GM12878 (cell line): ENCODE measurements at places on chromosomes 11 and 22. TPM values are rescaled to one million over a fixed set of nuclear protein-coding genes. Genes with fewer than 3 reads are reported as not detected.
A peak's percentile ranks its signal among the peaks of the same experiment; 100 is the strongest.

Gene SEPTIN5
- polyA plus RNA-seq, result 0.07 TPM in 1 of 2 replicates, not detected in the other

Gene C1QTNF4
- not detected in 2 replicates for polyA plus RNA-seq

Gene NCR3LG1
- not detected in 2 replicates for polyA plus RNA-seq

Gene KCNJ11
- not detected in 2 replicates for polyA plus RNA-seq

Gene SORL1
- 54.4 and 59.9 TPM in 2 replicates for polyA plus RNA-seq

Gene SNX32
- 0.71 and 1.5 TPM in 2 replicates for polyA plus RNA-seq

Gene PHLDA2
- not detected in 2 replicates for polyA plus RNA-seq

DNA sequence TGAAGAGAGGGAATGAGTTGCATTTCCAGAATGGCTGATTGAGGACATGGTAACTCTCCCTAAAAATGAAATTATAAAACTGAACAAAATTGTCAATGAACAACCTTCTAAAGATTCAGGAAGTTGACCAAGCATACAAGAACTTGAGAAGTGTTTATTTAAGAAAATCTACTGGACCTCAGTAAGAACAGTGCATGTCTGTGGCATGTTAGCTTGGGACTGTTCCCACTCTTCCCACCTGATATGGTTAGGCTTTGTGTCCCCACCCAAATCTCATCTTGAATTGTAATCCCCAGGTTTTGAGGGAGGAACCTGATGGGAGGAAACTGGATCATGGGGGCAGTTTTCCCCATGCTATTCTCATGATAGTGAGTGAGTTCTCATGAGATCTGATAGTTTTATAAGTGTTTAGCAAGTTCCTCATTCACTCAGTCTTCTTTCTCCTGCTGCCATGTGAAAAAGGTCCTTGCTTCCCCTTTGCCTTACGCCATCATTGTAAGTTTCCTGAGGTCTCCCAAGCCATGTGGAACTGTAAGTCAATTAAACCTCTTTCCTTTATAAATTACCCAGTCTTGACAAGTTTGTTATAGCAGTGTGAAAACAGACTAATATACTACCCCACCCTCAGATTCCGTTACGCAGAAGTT is 15.4 kb downstream of the MS4A13 start:
- no peak for DNase-seq
- H3K4me3 ChIP-seq, result no peak overlapping the region
- H3K27me3 ChIP-seq, result no peaks in the 10 kb centered on the region
- no peaks in the 10 kb centered on the region for H3K36me3 ChIP-seq
- H3K27ac ChIP-seq, result no peak overlapping the region

GRCh38 chr11:123532131-123532530 is 102.1 kb downstream of the GRAMD1B start:
- H3K36me3 ChIP-seq, result no peaks in the 10 kb centered on the region
- no peak overlapping the region for H3K4me3 ChIP-seq
- DNase-seq, result no peak
- H3K27me3 ChIP-seq, result no peaks in the 10 kb centered on the region

GRCh38 chr22:46569055-46569847 is 31.8 kb upstream of the CELSR1 start:
- H3K36me3 ChIP-seq, result no peaks in the 10 kb centered on the region
- no peak for DNase-seq
- H3K4me3 ChIP-seq, result no peak overlapping the region
- no peaks in the 10 kb centered on the region for H3K4me1 ChIP-seq

DNA sequence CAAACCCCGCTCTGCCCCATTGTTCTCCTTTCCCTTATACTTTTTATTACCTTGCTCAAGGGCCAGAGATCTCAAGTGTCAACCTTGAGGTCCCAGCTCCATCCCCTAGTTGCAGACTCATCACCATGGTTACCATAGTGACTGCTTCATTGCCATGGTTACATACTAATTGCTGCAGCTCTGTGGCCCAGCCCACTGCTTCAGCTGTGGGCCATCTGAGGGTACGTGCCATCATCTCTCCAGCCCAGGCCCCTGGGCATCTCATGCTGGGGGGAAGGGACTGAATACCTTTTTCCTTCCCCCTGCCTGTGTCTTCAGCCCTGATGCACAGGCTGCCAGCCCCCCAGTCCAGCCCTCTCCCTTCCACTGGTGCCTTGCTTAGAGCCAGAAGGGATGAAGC is 22.2 kb downstream of the TREH start:
- H3K4me1 ChIP-seq, result no peaks in the 10 kb centered on the region
- no peaks in the 10 kb centered on the region for H3K36me3 ChIP-seq
- no peak for DNase-seq
- no peak overlapping the region for H3K4me3 ChIP-seq
- no peak overlapping the region for H3K27ac ChIP-seq

- no peaks in the 10 kb centered on the region for H3K27me3 ChIP-seq
- no peaks in the 10 kb centered on the region for H3K4me1 ChIP-seq
- DNase-seq, result no peak
- H3K27ac ChIP-seq, result no peak overlapping the region
- no peak overlapping the region for H3K4me3 ChIP-seq
- no peaks in the 10 kb centered on the region for H3K36me3 ChIP-seq
Measured at GRCh38 chr11:28231475-28231874, 123.3 kb downstream of the METTL15 start.

DNA sequence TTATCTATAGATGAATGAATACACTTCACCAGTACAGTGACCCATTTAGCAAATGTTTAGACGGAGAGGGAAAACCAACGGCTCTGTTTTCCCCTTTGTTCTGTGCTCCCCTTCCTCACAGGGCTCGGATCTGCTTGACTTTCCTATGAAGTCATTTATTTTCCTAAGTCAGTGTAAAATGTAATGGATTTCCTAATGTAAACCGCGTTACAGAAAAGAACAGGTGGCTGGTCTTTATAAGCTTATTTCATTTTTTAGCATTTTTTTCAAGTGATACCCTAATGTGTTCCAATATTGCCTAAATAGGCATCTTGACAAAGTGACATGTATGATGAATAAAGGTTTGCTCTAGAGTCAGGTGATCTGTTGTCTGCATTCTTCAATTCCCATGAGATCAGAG is 207.5 kb downstream of the PGR start:
- DNase-seq, result no peak
- no peak overlapping the region for H3K4me3 ChIP-seq
- no peaks in the 10 kb centered on the region for H3K36me3 ChIP-seq

DNA sequence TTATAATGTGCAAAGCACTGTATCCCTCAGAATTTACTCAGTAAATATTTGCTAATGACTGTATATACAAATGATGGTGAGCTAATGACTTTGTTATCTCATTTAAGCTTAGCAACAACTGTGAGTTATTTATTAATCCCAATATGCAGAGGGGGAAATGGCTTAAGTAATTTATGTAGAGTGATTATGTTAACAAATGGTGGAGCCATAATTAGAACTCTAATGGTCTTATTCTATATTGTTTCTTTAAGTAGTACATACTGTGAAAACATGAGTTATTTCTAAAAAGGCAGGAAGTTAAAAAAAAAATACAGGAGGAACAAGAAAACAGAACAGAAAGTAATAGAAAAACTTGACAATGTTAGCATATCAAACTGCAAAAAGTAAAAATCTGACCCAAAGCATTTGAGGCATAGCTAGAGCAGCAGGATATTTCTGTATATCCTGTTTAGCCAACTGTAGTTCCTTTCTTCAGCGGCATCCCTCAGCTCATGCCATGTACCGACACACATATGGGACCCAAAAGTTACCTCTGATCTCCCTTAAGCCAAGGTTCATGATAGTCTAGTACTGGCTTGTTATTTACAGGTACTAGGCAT is 94.2 kb downstream of the FCHSD2 start:
- peaks cover 44% of the 10 kb centered on the region for H3K4me1 ChIP-seq
- peak overlapping the region; percentile 40; the same call in 1 of the 2 replicates for H3K4me3 ChIP-seq
- H3K36me3 ChIP-seq, result no peaks in the 10 kb centered on the region; the same call in 1 of the 2 replicates
- H3K27me3 ChIP-seq, result no peaks in the 10 kb centered on the region

DNA sequence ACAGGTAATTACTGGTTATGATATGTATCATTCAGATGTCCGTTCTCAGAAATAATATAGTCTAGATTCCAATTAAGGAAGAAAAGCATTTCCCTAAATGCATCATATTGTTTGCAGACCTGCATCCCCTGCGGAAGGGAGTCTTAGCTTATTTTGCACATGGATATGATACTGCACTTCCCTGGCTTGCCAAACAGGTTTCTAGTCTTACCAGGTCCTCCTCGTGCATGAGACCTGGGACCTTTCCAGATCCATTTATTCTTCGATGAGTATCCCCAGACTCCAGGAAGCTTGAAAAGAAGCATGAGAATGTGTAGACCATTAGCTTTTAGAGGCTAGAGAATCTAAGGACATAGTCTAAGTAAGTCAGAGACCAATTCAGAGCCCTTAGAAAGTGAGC is 30.6 kb downstream of the CYB5R2 start:
- no peak overlapping the region for H3K4me3 ChIP-seq
- H3K36me3 ChIP-seq, result peaks cover 15% of the 10 kb centered on the region
- DNase-seq, result no peak
- H3K4me1 ChIP-seq, result peaks cover 3% of the 10 kb centered on the region; the same call in 1 of the 2 replicates

- no peaks in the 10 kb centered on the region for H3K27me3 ChIP-seq
- H3K4me3 ChIP-seq, result peak overlapping the region; percentile 44; the same call in 1 of the 2 replicates
- H3K27ac ChIP-seq, result peak overlapping the region; percentile 49
- DNase-seq, result no peak
- peaks cover 43% of the 10 kb centered on the region for H3K4me1 ChIP-seq
Measured at GRCh38 chr11:103903621-103904323, 132.7 kb upstream of the DDI1 start.

DNA sequence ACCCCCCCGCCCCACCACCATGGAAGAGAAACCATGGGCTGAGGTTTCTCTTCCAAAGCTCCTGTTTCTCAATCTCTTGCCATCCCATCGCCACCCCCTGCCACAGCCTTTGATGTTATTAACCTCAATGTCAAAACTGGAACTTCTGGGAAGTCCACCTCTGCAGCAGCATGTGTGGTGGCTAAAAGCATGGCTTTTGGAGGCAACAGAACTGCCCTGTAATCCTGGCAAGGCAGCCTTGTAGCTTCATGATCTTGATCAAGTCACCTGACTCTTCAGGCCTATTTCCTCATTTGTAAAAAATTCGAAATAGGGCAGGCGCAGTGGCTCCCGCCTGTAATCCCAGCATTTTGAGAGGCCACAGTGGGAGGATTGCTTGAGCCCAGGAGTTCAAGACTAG is 3.5 kb upstream of the COX8A start:
- no peak for DNase-seq
- peaks cover 2% of the 10 kb centered on the region for H3K4me1 ChIP-seq

GRCh38 chr11:10310301-10310841 is 5.5 kb downstream of the ADM start:
- H3K27me3 ChIP-seq, result peaks cover 23% of the 10 kb centered on the region
- 0 out of 2 replicates have a peak overlapping the region, but pooled peaks have one; percentile 4 for H3K4me3 ChIP-seq
- DNase-seq, result no peak
- H3K4me1 ChIP-seq, result peaks cover 35% of the 10 kb centered on the region
- no peaks in the 10 kb centered on the region for H3K36me3 ChIP-seq

DNA sequence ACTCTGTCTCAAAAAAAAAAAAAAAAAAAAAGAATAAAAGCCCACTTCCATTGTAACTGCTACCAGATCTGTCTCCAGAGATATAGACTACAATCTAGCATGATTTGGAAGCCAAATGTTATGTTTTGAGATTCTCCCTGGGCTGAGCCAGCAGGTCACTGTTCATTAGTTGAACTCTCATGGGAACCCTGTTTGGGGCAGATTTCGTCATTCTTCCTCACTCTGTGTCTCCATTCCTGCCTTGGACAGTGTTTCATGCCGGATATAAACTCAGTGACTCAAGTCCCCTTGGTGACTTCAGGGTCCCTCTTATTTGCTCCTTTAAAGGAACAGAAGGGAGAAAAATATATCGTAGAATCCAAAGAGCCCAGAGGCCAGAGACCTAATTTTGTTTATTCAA is 378.1 kb downstream of the LARGE1 start:
- H3K27ac ChIP-seq, result no peak overlapping the region
- no peaks in the 10 kb centered on the region for H3K27me3 ChIP-seq
- H3K4me3 ChIP-seq, result no peak overlapping the region
- no peaks in the 10 kb centered on the region for H3K36me3 ChIP-seq
- DNase-seq, result no peak

DNA sequence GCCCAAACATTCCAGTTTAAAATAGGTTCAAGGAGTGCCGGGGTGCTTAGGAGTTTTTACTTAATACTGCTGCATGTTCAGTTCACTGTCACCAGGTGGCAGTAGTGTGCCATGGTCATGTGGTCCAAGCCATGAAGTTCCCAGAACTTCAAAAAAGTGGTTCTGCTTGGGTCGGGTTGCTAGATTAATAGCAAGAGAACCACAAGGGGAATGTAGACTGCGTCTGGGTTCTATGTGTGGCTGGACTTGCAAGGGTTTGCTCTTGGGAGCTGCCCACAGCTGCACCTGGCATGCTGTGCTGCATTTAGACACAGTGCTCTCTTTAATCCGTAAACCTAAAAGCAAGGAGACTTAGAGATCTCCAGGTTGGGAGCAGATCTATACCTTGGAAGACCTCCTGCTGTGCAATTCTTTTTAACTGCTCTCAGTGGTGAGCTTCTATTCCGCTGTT is 6.5 kb upstream of the SPON1 start:
- no peaks in the 10 kb centered on the region for H3K4me1 ChIP-seq
- no peak for DNase-seq
- H3K4me3 ChIP-seq, result no peak overlapping the region

- DNase-seq, result no peak
- no peak overlapping the region for H3K27ac ChIP-seq
- no peaks in the 10 kb centered on the region for H3K36me3 ChIP-seq
- H3K4me3 ChIP-seq, result no peak overlapping the region
- no peaks in the 10 kb centered on the region for H3K27me3 ChIP-seq
Measured at GRCh38 chr22:19841641-19842392, 12.9 kb downstream of the GNB1L start.

DNA sequence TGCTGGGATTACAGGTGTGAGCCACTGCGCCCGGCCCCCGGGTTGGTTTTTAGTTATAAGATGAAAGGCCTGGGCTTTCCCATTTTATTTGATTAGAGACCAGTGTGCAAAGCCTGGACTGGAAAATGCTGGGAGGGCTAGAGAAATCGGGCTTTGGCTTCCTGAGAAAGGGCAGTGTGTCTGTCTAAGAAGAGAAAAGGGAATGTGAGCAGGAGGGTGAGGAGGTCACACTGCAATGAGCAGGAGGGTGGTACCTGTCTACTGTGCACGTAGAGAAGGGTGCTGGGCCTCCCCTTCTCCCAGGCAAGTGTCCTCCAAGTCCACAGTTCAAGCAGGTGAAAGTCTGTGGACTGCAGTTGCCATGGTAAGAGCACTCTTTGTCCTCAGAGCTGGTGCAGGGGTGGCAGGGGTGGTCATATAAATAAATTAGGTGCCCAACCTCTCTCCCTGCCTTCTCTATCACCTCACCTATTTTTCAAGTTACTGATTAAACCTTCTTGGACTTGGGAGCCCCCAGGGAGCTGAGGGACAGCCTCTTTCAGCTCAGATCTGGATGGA is 30.8 kb downstream of the SLC5A1 start:
- H3K4me1 ChIP-seq, result no peaks in the 10 kb centered on the region
- H3K27me3 ChIP-seq, result no peaks in the 10 kb centered on the region
- H3K36me3 ChIP-seq, result no peaks in the 10 kb centered on the region
- no peak for DNase-seq
- H3K4me3 ChIP-seq, result no peak overlapping the region

GRCh38 chr22:20464912-20465758 is 27.5 kb upstream of the SCARF2 start:
- H3K27ac ChIP-seq, result no peak overlapping the region
- DNase-seq, result no peak
- H3K27me3 ChIP-seq, result no peaks in the 10 kb centered on the region
- peaks cover 17% of the 10 kb centered on the region for H3K4me1 ChIP-seq
- 0 out of 2 replicates have a peak, but pooled peaks cover 2% of the 10 kb centered on the region for H3K36me3 ChIP-seq
- no peak overlapping the region for H3K4me3 ChIP-seq
